ENCODE measurements at places on chromosomes 3 and 15.

- no peak for DNase-seq
Observed at GRCh38 chr3:101995371-101996046, 146.2 kb downstream of the NFKBIZ start.

DNA sequence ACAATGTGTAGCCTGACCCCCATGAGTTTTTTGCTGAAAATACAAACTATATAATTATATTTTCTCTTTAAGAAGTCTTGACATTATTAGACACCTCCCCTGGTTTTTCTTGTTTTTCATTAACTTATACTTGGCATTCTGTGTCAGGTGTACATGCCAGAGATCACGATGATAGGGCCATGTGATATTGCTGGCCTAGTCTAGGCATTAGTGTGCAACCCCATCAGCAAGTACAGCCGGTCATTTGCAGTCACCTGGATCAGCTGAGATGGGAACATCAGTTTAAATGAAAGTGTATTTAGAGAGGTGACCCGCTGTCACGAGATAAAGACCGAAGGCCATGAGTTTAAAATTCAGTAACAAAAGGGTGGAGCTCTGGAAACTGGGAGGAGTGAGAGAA lies 12.6 kb upstream of the SPPL2A start:
- DNase-seq, result no peak

GRCh38 chr15:91488452-91488851 lies 365.1 kb upstream of the SLCO3A1 start:
- DNase-seq, result no peak

DNA sequence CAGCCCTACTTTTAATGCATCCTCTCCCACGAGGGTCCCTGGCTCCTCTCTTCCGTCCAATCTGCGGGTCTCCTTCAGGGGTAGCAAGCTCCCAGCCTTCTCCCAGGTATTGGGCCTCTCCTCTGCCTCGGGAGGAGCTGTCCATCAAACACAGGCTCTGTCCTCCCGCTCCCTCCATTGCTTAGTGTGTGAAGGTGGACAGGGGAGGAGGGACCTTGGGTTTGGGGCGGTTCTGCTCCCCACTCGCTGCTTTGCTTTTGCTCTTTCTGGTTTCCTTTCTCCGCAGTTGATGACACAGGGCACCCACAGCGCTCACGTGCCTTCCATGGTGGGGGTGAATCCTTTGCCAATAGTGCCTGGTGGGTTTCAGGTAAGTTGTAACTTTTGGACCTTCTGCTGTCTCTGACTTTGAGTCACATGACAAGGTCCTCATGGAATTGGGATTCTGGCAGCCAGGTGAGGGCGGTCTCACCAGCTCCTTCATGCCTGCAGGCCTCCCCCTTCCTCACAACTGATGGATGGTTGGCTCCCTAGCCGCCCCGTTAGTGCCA lies 18.9 kb downstream of the MUC20 start:
- no peak for DNase-seq

- DNase-seq, result no peak
Observed at GRCh38 chr3:46700772-46701171, 420 bp upstream of the TMIE start.

GRCh38 chr3:28841441-28841840 lies 439.4 kb upstream of the RBMS3 start:
- no peak for DNase-seq

DNA sequence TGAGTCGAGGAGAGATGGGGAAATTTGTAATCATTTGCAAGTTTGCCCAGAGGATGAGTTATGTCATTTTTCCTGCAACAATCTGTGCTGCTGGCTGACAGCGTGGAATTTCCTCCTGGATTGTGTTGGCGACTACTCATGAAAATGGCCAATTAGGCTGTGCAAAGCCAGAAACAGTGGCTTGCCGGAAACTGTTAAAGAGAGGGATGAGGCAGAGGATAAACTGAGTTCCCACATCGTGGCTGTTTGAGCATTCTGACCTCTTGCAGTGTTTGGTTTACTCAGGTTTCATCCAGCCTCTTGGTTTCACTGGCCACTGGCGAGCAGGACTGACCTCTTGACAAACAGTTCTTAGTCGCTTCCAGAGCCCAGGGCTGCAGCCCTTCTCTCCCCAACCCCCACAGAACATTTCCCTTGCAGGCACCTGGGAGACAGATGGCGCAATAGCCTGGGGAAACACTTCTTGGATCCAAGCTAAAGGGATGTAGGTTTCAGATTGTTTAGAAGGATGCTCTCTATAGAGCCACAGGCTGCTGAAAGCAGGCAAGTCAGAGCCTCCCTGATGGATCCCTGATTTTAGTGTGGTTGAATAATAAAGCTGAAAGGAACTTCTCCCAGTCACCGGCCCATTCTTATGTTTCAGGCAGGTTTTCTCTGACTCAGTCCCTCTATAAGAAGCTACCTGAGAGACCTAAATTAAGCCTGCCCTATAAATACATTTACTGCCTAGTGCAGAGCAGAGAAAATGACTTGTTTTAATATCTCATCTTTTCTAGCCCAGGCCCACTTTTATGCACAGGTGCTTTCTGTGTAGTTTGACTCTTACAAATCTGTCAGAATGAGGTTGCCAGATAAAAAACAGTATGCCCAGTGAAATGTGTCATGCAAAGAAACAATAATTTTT lies 92.8 kb upstream of the UBE2E1 start:
- DNase-seq, result no peak

DNA sequence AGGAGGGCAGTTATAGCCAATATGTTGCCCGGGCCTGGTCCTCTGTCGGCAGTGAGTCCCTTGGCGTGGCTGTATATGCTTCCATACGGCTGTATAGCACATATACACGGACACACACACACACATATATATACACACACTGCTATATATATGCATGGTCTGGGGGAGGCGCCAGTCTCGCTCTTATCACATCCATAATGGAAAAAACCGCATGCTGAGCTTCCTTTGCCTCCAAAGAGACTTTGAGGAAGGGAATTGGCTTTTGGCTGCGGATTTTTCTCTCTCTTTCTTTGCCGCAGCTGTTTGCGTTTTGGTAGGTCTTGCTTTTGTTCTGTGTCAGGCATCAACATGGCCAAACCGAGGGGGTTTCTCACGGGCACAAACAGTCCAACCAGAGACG lies 11.3 kb upstream of the TMEM115 start:
- DNase-seq, result no peak

GRCh38 chr3:175605851-175606250 lies 746.7 kb downstream of the NAALADL2 start:
- no peak for DNase-seq

- no peak for DNase-seq
Observed at GRCh38 chr15:96207377-96208006, 123.0 kb upstream of the NR2F2 start.

GRCh38 chr15:97688886-97689285 lies 271.6 kb upstream of the ARRDC4 start:
- no peak for DNase-seq

DNA sequence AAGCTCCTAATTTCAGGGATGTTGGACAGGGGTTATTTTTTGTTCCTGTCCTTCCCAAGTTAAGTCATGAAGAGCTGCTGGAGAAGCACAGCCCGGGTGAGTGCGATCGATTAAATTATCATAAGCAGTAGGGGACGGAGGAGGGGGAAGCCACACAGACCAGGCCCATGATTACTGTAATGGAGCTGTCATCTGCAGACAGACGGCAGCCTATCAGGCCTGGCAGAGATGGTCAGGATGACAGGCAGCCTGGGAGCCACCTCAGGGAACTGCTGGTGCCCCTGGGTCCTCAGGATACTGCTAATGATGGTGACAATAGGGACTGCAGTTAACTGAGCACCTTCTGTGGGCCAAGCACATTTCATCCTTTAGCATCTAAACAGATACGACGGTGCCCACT lies 147.7 kb downstream of the RAB11A start:
- DNase-seq, result no peak

DNA sequence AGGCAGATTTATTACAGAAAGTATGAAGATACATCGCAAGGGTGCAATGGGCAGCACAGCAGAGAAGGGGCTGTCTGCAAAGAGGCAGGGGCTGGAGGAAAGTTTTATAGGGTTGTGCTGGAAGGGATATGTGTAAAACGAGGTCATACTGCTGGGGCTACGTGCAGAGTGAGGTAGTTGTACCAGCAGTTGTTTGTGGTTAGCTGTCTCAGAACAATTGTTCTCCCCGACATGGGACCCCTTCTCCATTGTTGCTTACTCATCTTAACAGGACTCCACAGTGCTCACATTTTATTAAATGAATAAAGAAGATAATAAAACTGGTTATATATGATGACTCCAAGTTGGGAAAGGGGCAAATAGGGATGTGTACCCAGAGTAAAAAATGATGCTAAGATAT lies 49.4 kb downstream of the GTPBP8 start:
- no peak for DNase-seq

- DNase-seq, result no peak
Observed at GRCh38 chr3:63927422-63928280, 15.5 kb upstream of the SCAANT1 start.

DNA sequence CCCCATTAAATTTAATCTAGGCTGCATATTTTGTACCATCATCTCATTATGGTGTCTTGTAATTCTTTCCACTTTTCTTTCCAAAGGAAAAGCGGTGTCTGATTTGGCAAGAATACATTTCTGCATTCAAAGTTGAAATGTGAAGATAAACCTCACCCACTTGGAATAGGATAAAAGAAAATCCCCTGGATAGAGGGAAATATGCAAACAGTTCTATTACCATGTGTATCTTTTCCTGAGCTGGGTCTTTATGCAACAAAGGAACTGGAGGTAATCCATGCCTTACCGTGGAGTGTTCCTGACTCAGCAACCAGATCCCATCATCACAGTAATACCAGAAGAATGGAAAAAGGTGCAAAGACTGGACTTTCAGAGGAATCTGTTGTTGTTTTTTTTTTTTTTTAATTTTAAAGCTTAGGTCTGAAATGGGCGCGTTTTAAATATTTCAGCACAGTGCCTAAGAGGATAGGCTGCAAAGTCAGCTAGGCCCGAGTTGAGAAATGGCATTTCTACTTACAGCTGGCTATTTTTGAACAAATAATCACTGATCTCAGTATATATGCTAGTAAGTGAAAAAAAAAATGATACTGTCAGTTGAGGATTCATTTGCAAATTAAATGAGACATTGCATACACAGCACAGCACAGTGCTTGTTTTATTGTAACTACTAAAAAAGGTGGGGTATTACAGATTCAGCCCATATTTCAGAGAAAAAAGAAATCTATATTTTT lies 55.5 kb upstream of the ADAMTS9 start:
- no peak for DNase-seq

DNA sequence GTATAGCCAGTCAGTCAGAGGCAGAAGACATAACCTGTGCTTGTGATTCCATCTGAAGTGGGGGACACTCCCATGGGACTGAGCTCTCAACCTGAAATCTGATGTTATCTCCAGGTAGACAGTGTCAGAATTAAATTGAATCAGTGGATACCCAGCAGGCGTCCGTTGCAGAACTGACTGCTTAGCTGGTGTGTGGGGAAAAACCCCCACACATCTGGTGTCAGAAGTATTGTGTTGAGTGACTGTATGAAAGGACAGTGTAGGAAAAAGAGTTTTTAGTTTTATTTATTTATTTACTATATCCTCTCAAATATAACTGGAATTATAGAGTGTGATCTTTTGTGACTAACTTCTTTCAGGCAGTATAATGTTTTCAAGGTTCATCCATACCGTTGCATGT lies 10.4 kb downstream of the KPNA4 start:
- DNase-seq, result no peak

- no peak for DNase-seq
Observed at GRCh38 chr15:48145923-48146322, 25.1 kb downstream of the SLC24A5 start.

DNA sequence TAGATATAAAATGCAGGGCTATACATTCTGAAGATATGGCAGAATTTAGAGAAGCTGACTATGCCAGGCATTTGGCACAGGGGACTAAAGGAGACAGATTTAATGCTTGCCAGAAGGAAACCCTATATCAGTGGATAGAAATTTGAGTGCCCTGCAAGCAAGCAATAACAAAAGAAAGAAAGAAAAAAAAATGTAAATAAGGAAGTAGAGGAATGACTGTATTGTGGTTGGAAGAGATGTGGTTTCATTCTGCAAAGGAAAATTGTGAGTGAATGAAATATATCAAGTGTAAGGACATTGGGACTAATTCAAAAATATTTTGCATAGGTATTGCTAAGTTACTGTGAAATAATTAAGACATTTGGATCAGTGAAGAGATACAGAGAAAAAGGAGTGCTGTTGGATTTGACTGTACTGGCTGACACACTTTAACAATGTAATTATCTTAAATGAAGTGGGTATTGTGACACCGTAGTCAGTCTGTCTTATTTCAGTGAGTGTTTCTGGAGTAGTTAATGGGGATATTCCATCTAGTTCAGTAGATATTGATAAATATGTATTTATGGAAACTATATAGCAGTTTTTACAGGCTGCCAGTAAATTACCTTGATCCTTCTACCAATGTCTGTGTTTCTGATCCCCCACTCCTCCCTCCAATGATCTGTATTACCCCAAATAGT lies 418.2 kb downstream of the CNTN4 start:
- no peak for DNase-seq

GRCh38 chr15:99509686-99510461 lies 55.9 kb upstream of the MEF2A start:
- no peak for DNase-seq

GRCh38 chr3:69325151-69325550 lies 60.7 kb downstream of the FRMD4B start:
- no peak for DNase-seq

DNA sequence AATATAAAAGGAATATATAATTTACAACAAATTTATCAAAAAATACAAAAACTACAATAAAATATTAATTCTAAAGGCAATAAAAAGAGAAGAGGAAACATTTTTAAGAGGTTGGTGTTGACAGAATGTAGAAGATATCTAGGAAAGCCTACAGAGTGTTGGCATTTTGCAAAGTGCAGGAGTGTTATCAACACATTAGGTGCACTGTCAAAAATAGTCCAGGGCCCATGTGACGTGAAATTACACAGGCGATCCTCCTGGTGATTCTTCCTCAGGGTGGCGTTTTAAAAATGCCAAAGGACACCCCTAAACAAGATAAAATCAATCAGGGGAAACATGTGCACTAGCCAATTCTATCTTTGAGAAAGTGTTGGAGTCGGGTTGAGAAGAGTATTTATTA lies 222.7 kb downstream of the ARPP21 start:
- no peak for DNase-seq

GRCh38 chr3:10471054-10471688 lies 34.2 kb downstream of the ATP2B2 start:
- DNase-seq, result no peak

GRCh38 chr3:16378920-16379319 lies 113.9 kb downstream of the OXNAD1 start:
- DNase-seq, result no peak

GRCh38 chr15:95559875-95560394 lies 770.6 kb upstream of the NR2F2 start:
- no peak for DNase-seq

DNA sequence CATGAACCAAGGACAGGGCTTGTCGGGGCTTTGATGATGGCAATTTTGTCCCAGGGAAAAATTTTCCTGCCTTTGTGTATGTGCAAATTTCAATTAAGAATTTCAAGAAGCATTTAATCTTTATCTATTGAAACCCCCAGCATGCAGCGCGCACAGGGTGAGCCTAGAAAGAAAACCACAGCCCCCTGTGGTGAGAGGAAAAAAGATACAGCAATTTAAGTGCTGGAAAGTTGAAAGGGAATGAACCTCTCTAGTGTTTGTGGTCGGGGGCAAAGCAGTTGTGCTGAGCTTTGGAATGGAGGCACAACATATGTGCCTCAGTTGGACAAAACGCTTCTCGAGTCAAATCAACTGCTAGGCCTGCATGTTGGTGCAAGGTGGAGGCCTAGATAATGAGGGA lies 111.8 kb upstream of the C15orf61 start:
- DNase-seq, result no peak

All from activated CD4-positive, alpha-beta T cell treated with anti-CD3 and anti-CD28 coated beads for 1 hour (primary cell).